ENCODE measurements at places on chromosomes 3 and 15.

DNA sequence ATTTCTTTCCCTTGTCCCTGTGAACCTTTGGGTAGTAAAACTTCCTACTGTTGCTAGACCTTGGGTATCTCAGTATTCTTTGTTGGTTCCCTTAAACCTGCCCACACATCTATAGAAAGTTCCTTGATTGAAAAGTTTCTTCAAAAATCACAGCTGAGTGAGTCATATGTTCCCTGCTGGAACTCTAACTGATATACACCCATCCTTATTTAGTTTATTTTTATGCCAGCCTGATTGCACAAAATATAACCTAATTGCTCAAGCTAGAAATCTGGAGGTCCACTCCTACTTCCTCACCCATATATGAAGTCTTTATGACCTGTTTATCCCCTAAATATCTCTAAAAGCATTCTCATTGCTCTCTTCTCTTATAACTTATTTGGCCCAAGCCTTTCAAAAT is 13.7 kb upstream of the GJD2 start:
- DNase-seq: no peak

- no peak for DNase-seq
Observed at GRCh38 chr3:52326976-52327375, 10.9 kb downstream of the DNAH1 start.

DNA sequence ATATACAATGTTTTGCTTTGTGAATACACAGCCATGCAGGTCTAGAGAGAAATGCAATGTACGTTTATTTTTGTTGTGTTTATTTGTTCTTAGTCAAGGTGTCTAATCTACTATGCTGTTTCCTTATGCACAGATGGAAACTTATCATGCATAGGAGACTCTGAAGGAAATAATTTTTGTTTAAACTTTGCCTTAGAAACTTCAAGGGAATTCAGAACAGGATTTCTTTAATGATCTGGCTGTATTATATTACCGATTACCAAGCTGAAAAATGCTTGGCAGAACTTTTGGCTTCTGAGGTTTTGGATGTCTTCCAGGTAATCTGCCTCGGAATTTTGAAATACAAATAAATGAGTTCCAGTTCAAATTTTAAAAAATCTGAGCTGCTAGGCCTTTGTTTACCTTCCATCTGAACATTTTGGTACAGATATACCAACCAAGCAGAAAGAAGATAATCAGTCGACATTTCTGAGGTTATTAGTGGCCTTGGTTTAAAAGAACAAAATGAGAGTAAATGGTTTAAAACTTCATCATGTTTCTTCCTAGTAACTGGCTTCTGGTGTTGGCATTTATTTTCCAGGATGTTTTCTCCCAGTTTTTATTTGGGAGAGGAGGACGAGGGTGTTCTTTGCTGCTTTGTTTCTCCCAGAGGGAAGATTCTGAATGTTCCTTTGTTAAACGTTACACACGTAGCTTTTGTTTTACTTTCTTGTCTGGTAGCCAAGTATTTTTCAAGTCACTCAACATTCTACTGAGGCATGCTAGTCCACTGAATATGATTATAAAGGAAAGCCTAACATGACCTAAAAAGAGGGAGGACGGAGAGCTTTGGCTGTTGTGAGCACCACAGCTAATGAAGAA is 421.8 kb upstream of the TBL1XR1 start:
- peak; percentile 73 for DNase-seq

DNA sequence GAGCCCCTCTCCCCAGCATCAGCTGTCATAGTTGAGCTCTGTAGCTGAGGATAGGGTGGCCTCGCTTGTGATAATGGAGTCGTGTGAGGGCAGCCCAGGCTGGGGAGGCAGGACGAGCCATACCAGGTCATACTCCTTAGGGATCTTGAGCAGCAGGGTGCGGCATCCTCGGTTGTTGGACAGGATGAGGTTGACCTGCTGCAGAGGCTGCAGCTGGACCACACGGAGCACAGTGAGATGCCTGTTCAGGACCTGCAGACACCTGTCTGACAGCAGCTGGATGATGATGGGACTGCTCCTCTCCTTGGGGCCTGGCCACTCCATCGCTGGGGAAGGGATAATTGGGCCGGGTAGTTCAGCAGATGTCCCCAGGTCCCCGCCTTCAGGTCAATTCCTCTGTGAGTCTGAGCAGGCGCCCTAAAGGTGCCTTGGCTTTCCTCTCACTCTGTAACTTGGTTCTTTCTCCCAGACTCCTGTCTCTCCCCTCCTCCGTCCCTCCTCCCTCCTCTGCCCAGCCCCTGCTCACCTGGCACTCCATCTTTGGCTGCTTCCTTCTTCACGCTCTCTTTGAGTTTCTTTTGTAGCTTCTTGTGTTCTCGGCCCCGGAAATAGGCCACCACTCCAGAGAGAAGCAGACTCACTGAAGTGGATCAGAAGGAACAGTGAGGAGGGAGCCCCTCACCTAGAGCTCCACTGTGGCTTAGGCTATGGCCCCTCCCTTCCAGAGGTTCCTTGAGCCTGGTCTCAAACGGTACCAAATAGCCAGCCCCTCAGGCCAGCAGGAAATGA is 7.8 kb downstream of the DUOX2 start:
- DNase-seq: no peak

- no peak for DNase-seq
Observed at GRCh38 chr3:81291586-81291985, 469.9 kb downstream of the GBE1 start.

- DNase-seq: no peak
Observed at GRCh38 chr3:181717549-181718171, 5.9 kb downstream of the SOX2 start.

- no peak for DNase-seq
Observed at GRCh38 chr3:177713928-177714900, 516.9 kb upstream of the TBL1XR1 start.

GRCh38 chr3:119965692-119966091 is 128.6 kb downstream of the GSK3B start:
- DNase-seq: no peak

- no peak for DNase-seq
Observed at GRCh38 chr15:50138391-50138790, 19.4 kb upstream of the ATP8B4 start.

DNA sequence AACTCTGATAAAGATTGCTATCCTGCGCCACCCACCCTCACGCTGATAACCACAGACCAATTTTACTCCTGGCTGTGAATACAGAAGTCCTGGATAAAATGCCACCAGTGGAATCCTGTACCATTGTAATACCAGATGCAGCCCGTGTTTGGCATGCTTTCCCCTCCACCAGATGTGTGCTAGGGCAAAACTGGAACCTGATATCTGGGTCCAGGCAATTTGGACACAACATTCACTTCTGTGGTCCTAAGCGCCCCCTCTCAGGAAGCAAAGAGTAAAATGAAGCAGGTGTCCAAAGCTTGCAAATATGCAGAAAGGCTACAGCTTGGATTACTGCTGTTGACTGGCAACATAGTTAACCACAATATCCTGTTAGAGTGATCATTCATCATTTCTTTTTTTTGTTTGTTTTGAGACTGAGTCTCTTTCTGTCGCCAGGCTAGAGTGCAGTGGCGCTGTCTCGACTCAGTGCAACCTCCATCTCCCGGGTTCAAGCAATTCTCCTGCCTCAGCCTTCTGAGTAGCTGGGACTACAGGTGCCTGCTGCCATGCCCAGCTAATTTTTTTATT is 32.8 kb downstream of the LOXL1 start:
- no peak for DNase-seq

DNA sequence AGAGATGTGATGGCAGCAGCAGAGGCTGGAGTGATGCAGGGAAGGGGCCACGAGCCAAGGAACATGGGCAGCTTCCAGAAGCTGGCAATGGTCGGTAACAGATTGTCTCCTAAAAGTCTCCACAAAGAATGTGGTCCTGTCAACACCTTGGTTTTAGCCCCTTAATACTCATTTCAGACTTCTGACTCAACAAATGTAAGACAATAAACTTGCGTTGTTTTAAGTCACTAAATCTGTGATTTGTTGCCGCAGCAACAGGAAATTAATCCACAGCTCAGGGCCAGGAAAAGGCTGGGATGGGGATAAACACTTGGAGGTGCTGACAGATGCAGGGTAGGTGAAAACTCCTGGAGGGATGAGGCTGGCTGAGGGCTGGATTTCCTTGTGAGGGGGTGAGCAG is 69.9 kb downstream of the OXNAD1 start:
- no peak for DNase-seq

- DNase-seq: no peak
Observed at GRCh38 chr3:13005301-13005700, 67.9 kb downstream of the IQSEC1 start.

Measured in non-pigmented ciliary epithelial cell (primary cell).